ENCODE measurements at places on chromosomes 3 and 15.

- DNase-seq: no peak
Measured at GRCh38 chr3:4207672-4208071, 95.5 kb upstream of the SETMAR start.

- DNase-seq: no peak
Measured at GRCh38 chr15:66147440-66147839, 106.1 kb downstream of the MEGF11 start.

- DNase-seq: no peak
Measured at GRCh38 chr3:134496471-134497071, 10.7 kb downstream of the CEP63 start.

- DNase-seq: no peak
Measured at GRCh38 chr3:52557011-52557960, 20.9 kb downstream of the UQCC5 start.

GRCh38 chr3:125403789-125404188, 28.7 kb upstream of the ZNF148 start:
- DNase-seq: no peak

DNA sequence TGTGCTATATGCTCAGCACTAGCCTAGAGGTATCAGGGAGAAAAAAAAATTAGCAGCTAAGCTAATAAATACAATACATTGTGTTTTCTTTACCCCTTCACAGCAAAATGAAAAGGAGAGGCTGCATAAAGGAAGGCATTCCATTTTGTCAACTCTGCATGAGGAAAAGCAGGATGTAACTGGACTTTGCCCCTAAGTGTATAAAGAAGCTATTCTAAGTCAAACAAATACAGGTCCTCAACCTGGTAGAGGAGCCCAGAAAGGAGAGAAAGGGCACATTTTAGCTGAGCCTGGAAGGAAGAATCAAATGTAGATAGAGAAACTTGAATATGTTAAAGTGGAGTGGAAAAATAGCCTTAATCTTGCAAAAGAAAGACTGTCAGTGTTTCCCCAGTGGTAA, 89.0 kb upstream of the SPRED1 start:
- DNase-seq: no peak

DNA sequence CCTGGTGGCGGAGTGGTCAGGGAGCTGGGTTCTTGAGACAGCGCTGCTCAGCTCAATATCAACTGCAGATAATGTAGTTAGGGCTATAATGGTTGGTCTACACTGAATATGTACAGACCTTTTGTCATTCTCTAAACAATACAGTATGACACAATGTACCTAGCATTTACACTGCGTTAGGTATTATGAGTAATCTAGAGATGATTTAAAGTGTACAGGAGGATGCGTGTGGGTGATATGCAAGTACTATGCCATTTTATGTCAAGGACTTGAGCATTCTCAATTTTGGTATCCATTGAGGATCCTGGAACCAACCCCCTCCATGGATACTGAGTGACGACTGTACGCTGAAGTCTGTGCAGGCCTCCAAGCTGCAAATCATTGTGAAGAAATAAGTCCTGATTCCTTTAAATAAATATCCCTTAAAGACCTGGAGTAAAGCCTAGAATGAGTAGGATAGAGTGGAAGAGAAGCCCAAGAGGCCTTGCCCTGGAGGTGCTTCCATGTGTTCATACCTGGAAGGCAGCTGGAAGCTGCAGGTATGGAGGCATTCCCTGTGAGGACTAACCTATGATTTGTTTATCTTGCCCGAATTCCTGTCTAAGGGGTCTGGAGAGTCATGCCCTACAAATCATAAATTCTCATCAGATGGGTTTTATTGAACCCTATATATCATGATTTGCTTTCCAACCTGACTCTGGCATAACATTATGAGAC, 15.7 kb upstream of the RTP1 start:
- no peak for DNase-seq

- DNase-seq: no peak
Measured at GRCh38 chr3:107641572-107642307, 119.0 kb downstream of the BBX start.

GRCh38 chr3:61954097-61954540, 392.7 kb downstream of the PTPRG start:
- no peak for DNase-seq

GRCh38 chr3:72163809-72164634, 379.1 kb upstream of the PROK2 start:
- no peak for DNase-seq

- DNase-seq: no peak
Measured at GRCh38 chr15:89399238-89400115, 64.9 kb upstream of the POLG start.

DNA sequence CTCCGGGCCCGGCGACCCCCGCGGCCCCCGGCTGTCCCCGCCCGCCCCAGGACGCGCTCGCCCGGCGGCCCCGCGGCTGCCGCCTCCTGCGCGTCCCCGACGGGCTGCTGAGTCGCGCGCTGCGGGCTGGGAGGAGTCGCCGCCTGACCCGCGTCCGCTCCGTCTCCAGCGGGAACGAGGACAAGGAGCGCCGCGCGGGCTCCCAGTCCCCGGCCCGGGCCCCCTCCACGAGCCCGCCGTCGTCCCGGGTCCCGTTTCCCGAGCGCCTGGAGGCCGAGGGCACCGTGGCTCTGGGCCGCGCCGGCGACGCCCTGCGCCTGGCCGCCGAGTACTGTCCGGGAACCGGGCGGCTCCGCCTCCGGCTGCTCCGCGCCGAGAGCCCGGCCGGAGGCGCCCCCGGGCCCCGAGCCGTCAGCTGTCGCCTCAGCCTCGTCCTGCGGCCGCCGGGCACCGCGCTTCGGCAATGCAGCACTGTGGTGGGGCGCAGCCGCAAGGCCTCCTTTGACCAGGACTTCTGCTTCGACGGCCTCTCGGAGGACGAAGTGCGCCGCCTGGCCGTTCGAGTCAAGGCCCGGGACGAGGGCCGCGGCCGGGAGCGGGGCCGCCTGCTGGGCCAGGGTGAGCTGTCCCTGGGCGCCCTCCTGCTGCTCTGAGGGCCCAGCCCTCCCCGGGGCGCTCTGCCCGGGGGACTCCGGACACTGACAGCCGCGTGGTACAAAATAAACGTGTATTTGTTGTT, 1.5 kb downstream of the C2CD4A start:
- peak; percentile 10 for DNase-seq

- no peak for DNase-seq
Measured at GRCh38 chr3:112470788-112471187, 28.5 kb downstream of the BTLA start.

- DNase-seq: no peak
Measured at GRCh38 chr3:176428552-176428951, 768.7 kb downstream of the TBL1XR1 start.

- DNase-seq: no peak
Measured at GRCh38 chr15:84973492-84974460, 7.9 kb upstream of the PDE8A start.

DNA sequence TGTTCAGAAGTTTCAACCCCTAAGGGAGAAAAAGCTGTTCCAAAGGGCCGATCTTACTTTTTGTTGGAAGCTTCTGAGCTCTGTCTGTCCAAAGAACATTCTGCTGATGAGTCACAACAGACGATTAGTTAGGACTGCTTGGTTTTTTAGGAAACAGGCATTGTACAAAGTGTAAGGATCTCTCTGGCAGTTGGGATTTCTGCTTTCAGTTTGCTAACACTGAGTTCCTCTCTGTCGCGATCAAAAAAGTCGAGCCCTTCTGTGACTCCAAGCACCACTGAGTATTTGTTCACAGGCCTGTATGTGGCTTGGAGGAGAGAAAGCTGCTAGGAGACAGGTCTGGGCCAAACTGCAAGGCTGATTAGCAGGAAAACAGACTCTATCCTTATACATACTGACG, 91.8 kb upstream of the PFN2 start:
- no peak for DNase-seq

GRCh38 chr3:111081008-111081545, 9.5 kb downstream of the NECTIN3 start:
- no peak for DNase-seq

DNA sequence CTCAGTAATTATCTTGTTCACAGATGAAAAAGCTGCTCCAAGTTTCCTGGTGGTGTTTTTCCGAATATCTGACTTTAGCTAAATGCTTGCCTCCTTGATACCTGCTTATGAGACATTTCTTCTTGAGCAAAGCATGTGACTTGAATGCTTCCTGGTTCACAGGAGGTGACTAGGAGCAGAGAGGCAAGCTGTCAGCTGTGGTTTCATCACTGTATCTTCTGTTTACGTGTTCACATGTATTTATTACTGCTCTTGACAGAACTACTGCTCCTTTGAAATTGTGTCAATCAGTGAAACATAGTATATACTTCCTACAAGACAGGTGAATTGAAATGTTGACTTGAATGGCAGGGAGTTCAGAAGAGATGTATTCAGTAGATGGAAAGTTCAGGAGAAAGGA, 8.9 kb upstream of the SPPL2A start:
- no peak for DNase-seq

- DNase-seq: no peak
Measured at GRCh38 chr3:16366-16765, 180.2 kb upstream of the CHL1 start.

GRCh38 chr3:23594894-23595670, 210.7 kb upstream of the UBE2E1 start:
- no peak for DNase-seq

DNA sequence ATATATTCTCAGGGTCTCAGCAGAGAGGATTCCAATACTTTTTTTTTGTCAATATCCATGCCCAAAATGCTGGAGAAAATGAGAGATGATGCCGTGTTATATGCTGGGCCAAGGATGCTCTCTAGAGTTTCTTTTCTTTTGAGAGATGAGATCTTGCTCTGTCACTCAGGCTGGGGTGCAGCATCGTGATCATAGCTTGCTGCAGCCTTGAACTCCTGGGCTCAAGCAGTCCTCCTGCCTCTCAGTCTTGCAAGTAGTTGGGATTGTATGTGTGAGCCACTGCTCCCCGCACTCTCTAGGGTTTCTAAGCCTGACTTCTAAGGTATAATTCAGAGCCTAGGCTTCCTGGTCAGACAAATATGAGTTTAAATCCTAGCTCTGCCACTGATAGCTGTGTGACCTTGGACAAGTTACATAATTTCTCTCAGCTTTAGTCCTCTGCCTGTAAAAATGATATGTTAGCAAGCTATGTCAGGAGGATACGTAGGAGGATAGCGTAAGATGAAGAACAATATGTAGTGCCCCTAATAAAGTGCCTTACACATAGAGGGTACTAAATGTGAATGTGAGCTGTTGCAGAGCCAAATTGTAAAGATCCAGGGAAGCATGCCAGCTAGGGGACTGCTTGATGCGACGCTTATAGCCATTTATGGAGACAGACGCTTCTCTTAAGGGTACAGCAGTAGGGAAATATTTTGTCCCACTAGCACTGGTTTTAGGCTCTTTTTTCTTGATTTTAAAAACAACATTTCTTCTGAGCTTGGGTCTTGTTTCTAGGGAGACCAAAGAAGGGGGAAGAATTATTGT, 7.4 kb downstream of the STARD9 start:
- no peak for DNase-seq
